Cortex of kidney (tissue), 1 donor: ENCODE measurements at places on chromosomes 3 and 15.

DNA sequence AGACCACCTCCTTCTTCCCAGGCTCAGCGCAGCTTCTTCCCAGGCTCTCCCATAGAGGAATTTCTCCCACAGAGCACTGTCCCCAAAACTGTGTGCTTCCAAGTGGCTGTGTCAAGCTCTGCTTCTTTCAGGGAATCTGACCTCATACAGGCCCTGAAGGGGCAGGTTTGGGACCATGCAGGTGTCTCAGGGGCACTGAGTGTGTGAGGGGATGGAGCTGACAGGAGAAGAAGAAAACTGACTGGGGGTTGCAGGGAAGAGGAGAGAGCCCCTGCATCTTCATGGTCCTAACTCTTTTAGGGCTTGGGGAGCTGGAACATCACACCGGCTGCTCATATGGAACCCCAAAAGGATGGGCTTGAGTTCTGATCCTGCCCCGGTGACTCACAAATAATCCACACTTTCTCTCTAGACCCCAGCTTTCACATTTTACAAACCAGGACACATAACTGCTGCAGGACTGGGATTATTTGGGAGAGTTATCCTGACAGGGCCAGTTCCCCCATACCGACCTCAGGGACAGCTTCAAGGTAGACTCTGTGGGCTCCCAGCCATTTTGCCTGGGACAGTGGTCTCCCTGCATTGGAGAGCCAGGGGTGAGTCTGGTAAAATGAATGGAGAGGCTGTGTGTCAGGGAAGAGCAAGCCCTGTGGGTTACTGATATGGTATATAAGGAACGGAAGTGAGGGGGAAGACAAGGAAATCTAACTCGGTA, 316.1 kb downstream of the TLE3 start:
- no peak for DNase-seq

- DNase-seq: no peak
These were observed 161.9 kb downstream of the STAC start for GRCh38 chr3:36542186-36542585.

GRCh38 chr3:51637144-51637940, 33.7 kb upstream of the TEX264 start:
- no peak for DNase-seq

DNA sequence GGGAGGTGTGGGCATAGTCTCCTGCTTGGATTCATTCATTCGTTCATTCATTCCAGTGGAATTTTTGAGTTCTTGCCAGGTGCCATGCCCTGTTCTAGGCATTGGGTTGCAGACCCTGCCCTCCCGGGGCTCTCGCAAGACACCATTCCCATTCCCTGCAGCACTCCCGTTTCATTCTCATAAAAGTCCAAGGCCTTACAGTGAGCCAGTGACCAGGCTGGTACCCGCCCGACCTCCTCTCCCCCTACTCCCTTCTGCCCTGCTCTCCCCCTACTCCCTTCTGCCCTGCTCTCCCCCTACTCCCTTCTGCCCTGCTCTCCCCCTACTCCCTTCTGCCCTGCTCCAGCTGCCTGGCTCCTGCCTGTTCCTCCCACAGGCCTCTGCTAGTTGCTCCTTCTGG, 41.9 kb downstream of the AMOTL2 start:
- no peak for DNase-seq

DNA sequence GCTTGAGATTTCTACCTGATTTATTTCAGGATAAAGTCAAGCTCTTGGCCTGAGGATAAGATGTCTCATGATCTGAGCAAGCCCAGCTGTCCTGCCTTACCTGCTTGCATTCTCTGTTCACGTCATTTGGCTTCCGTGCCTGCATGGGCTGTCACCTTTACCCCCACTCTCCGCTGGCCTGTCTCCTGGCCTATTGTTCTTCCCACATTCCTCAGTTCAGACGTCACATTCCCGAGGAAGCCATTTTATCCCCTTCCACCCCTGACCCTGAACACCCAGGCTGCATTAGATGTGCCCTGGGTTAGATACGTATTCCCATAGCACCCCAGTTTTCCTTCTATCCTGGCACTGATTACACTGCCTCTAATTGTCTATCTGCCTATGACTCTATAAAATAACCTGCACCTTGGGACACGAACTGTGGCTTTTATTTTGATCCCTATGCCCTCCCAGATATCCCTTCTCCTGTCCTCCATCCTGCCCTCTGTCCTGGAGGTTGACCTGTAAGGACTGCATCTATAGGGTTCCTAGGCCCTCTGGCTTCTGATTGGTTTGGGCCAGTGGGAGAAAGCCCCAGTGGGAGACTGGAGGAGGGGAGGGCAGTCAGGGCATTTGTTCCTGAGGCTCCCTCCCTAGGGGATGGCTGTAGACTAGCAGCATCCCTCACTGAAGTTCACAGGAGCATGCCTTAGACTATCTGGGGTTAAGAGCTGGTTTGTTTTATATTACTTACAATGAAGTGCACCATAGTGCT, 19.2 kb upstream of the UBE2Q2 start:
- no peak for DNase-seq

- no peak for DNase-seq
These were observed 115.2 kb upstream of the TSC22D2 start for GRCh38 chr3:150292891-150293290.

GRCh38 chr3:10517627-10518026, 12.2 kb upstream of the ATP2B2 start:
- no peak for DNase-seq

- DNase-seq: no peak
These were observed 34.9 kb downstream of the NXPE3 start for GRCh38 chr3:101813817-101814440.

DNA sequence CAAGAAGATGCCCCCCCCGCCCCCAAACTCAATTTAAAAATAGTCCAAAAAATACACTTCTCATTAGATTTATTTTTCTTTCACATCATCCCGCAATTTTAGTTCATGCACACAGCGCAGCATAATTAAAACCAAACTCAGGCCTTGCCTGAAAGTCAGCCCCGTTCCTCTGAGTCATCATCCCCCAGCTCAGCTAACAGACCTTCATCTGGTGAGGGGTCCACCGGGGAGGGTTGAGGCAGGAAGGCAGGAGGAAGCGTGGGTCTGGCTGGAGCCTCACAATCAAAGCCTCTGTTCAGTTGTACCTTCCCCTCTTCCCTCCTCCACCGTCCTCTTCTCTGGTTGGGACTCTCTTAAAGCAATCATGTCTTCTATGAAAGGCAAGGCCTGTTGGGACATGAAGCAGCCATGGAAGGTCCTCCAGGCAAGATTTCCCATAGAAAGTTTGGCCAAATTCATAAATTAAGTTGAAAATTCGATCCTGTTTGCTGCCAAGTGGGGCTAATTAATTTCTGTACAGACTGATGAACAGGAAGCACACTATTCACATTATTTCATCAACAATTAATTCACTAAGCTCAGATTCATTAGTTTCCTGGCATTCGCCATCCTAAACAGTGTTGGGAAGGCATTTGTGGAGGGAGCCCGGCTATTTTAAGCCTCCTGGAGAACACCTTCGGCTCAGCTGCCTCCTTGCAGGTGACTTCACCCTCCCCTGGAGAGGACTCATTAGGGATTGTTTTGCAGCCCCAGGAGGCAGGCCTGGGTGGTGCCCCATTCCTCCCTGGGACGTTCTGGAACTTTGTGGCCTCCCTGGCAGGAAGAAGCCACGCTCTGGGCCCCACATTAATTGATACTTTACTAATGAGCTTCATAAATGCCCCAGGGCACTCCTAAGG, 72.3 kb upstream of the BNC1 start:
- DNase-seq: no peak
